ENCODE measurements at places on chromosomes 6 and 20.

DNA sequence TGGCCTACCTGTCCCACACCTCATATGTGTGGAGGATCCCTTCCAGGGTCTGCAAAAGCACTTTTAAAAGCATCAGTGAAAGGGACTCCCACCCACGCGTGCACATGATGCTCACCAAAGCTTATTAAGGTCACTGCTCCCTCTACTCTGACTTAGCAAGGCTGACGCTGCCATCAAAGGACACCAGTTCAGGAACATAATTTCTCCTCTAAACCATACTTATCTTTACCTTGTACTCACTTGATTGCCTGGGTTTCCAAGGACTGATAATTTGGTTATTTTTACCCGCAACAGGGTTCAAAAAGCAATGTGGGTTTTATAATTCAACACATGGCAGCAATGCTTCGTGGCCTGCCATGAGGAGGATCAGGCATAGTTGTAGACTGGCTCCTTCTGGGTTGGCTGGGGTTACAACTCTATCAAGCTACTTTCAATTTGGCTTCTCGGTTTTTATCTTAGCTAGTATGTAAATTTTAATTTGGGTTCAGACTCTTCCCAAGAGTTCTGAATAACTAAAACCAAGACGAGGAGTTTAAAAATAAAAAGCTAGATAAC is 52.2 kb upstream of the EMILIN3 start:
- DNase-seq = no peak

GRCh38 chr20:24422091-24422760 is 47.2 kb upstream of the SYNDIG1 start:
- no peak for DNase-seq

DNA sequence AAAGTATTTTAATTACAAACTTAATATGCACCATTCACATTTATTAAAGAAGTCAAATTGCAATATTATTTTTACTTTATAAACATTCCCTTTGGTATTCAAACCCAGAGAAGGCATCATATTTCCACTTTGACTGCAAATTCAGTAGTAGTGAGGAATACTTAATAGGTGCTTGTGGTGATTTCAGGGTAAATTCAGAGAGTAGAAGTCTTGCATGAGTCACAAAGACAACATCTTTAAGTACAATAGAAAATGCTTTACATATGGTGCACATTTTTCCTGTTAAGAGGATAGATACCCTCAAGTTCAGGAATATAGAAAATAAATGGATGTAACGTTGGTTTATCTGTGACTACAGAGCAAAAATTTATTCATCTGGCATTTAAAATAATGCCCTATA is 390.2 kb downstream of the TENT5A start:
- DNase-seq = no peak

- DNase-seq = no peak
Observed at GRCh38 chr20:45840700-45841198, 7.2 kb downstream of the SNX21 start.

DNA sequence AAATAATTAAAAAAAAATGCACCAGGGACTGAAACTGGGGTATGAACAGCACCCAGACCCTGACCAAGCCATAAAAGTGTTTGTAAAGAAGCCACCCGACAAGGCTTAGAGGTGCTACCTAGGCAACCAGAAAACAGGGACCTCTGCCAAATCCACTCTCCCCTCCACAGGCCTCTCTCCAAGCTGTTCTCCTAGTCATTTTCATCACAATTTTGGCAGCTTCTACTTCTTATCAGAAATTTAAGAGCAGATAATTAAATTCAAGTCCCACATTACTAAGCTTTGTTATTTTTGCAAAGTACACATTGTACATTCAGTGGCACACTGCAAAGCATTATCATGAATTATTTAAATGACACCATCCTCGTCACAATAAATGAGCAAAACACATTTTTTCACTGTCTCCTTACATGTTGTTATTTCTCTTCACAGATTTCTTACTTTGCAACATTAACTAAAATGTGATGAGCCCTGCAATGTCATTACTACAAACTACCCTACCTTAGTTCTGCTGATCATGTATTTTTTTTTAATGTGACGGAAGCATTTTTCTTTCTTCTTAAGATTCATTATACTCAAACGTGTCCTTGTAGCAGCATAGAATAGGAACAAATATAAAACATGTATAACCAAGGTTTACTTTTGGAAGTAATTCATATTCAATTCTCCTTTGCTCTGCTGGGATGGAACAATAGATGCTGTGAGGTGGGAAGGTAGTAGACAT is 38.1 kb downstream of the ECT2L start:
- DNase-seq = no peak

- DNase-seq = no peak
Observed at GRCh38 chr6:44270526-44271405, 516 bp downstream of the TMEM151B start.

DNA sequence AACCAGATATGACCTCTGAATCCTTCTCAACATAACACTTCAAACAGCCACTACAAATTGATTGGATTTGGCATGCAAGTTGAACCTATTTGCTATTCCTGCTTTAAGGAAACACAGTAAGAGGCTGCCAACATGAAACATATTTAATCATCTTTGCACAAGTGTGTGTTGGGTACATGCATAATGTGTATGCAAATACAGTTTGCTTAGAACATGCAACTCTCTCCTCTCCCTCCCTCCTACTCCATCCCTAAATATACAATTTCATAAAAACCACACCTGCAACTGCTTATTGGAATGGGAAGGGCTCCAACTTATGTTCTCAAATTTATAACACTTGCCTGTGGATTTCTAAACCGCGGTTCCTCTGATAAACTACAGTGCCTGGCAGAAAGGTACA is 71.5 kb downstream of the CD83 start:
- no peak for DNase-seq

GRCh38 chr6:5121956-5122355 is 36.8 kb downstream of the PPP1R3G start:
- no peak for DNase-seq

DNA sequence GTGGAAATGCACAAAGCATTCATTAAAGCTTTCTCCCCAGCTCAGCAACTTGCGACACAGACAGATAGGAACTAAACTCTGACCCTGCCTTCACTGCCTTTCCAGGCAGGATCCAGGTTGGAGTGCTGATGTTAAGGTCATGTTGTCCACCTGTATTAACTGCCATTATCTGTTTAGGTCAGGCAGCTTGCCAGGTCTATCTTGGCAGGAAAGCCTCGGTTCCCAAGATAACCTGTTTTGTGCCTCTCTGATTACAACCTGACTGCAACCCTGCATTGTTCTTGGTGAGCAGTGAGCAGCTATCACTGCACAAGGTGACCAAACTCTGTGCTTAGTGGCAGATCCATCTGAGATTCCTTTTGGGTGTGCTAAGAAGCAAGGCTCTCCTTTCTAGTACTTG is 23.2 kb upstream of the ELOVL2 start:
- no peak for DNase-seq

- DNase-seq = no peak
Observed at GRCh38 chr20:17647391-17648314, 34.4 kb downstream of the RRBP1 start.

GRCh38 chr20:22495172-22495571 is 89.2 kb downstream of the FOXA2 start:
- no peak for DNase-seq

- peak; percentile 63 for DNase-seq
Observed at GRCh38 chr20:12970372-12970821, 38.4 kb upstream of the SPTLC3 start.

- no peak for DNase-seq
Observed at GRCh38 chr6:97175806-97176205, 107.2 kb downstream of the MMS22L start.

DNA sequence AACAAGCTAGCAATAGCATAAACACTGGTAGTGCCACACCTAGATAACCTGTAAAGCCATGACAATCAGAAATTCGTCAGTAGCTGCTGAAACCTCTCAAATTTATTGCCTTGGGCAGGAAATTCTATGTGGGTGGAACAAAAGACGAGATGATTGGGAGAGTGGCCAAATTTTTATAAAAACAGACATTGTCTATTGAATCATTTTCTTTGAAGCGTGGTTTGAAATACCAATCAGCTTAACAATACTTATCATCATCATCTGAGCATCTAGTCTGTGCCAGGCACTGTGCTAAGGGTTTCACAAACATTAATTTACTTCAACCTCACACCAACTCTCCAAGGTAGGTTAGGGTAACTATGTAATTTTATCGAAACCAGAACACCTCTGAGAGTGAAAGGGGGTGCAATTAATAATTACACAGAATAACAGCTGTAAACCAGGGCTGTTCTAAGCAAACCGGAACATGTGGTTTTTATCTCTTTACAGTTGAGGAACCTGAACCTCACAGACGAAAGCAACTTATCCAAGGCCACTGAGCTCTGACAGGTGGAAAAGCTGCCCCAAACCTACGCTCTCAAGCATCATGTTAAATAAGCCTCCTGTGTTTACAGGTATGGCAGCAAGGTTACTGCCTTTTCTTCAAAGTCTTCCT is 43.4 kb downstream of the NHSL1 start:
- no peak for DNase-seq

DNA sequence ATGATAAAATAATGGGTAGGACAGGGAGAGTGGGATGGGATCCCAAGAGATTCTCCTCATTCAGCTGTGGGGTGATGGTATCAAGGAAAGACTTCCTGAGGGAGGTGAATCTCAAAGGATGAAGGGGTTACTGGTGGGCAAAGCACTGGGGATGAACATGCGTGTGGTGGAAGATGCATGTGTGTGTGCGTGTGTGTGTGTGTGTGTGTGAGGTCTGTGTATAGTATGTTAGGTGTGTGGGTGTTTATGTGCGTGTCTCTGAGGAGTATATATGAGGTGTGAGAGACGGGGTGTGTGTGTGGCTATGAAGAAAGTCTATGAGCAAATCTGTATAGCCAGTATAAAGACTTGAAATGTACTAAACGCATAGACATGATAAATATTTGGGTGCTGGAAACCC is 220.0 kb upstream of the MYLIP start:
- no peak for DNase-seq

DNA sequence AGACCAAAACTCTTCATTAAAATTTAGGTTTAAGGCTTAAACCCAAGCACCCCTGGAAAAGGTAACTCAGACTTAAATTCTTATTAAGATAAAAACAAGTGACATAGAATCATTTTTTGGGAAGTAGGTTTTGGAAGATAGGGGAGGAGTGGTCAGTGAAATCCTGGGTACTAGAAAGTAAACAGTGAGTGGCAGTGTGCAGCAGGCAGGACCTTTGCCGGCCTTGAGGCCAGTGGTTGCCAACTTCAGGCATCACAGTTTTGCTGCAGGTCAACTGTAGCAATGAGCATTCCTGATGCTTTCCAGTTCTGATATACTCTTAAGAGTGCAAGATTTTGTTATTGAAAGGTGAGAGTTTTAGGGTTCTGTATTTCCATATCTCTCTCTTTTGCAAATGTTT is 69.3 kb upstream of the SUPT3H start:
- no peak for DNase-seq

DNA sequence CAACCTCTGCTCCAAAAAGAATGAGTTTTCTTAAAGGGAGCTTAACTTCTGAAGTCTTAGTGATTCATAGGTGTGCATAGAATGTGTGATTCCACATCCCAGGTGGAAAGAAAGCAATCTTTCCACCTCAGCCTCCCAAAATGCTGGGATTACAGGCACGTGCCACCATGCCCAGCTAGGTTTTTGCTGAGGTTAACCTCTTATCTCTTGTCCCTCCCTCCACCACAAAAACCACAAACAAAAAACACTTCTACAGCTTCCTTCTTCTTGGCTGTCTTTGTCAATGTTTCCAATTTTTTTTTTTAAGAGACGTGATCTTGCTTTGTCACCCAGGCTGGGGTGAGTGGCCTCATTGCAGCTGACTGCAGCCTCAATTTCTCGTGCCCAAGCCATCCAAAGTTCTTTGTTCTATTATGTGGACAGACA is 8.1 kb upstream of the CSE1L start:
- no peak for DNase-seq

DNA sequence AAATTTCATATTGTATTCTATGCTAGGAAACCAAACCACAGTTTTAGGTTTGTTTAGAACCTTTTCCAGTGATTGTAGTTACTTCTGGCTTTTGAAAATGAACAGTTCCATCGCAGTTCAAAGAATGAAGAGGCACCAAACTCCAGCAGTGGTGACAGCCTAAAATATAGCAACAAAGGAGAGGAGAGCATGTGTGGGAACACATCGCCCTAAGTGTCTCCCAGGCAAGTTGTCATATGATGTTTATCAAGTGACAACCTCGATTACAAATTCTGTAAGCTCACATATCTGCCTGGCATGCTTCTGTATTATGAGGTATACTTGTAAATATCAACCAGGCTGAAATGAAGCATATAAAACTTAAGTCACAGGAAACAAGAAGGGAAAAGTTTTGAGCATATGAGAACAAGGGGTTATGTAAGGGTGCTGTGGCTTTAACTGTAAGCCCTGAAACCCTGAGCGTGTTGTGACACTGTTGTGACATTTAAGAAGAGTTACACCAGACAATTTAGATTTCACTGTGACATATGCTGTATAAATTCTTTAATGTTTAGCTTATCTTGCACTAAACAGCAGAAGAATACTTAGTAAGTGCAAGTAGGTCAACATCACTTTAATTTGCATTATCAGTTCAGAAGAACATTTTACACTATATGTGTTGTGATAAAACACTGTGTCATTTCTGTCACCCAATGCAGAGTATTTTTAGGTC is 29.1 kb upstream of the FBXL4 start:
- DNase-seq = no peak

DNA sequence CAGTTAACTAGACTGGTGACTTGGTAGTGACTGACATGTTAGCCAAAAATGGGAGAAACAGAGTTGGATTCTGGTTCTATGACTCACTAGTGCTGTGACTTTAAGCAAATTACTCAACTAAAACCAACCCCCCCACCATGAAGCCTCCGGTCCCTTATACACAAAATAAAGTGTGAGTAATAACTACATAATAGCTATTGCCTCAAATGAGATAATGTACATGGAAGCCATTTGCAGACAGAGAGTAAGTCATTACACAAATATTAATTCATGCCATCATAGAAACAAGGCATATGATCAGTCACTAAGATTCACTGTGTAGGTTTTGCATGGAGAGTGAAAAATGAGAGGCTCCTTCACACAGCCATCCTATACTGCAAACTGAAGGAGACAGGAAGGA is 111.9 kb downstream of the HIVEP2 start:
- DNase-seq = no peak

Measured in T47D (cell line).